ENCODE measurements at places on chromosomes 4 and X.

GRCh38 chr4:23070848-23071570 is 378.3 kb downstream of the GBA3 start:
- no peak for DNase-seq

DNA sequence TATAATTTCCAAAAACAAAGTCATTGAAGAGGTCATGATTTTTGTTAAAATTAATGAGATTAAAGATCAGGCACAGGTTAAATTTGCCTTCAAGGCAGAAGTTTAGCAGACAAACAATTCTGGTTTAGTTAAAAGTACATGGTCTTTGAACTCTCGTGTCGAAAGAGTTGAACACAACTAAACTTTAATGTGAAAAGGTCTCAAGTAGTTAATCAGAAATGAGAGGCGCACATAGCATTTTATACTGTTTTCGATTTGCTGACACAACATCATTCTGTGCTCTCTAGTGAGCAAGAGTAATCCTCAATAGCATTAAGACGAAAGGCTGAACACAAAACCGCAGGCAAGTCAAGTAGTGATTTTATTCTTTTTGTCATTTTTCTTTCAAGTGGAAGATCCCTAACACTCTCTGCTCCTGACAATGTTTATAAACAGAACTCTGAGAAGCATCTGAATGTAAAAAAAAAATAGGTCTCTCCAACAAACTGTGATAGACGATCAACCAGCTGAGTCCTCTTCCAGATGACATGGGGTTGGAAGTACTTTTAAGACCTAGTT is 49.8 kb downstream of the SH3RF1 start:
- DNase-seq: no peak

- no peak for DNase-seq
Measured at GRCh38 chr4:126209147-126209546, 894.4 kb downstream of the FAT4 start.

- DNase-seq: no peak
Measured at GRCh38 chrX:115448146-115448545, 112.8 kb upstream of the PLS3 start.

- DNase-seq: no peak
Measured at GRCh38 chr4:143441678-143442077, 71.8 kb upstream of the SMARCA5 start.

- no peak for DNase-seq
Measured at GRCh38 chrX:54452920-54453319, 12.7 kb downstream of the TSR2 start.
